ENCODE measurements at places on chromosomes 7 and 10.

- no peak for DNase-seq
Observed at GRCh38 chr10:111600772-111601171, 523.9 kb downstream of the ADRA2A start.

DNA sequence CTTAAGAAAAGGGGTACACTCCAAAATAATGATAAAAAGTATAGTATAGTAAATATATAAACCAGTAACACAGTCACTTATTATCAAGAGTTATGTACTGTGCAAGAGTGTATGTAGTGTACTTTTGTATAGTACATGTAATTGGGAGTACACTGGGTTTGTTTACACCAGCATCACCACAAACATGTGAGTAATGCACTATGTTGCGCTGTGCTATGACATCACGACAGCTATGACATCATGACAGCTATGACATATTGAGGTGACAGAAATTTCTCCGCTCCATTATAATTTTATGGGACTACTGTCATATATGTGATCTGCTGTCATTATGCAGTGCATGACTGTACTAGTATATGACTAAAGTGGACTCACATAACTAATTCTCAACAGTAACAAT is 84.6 kb downstream of the KMT2C start:
- no peak for DNase-seq

DNA sequence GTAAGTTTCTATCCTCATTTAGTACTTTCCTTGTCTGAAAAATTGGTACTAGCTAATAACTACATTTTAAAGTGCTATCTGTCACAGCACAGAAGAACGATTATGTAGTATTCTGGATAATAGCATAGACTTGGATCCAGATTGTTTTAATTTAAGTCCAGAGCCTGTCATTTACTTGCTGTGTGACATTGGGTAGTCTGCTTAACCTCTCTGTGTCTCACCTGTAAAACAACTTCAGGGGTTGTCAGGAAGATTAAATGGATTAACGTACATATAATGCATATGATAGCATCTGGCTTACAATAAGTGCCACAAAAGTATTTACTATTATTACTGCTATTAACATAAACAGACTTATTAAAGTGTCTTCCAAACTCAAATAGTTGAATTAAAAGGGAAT is 1221.4 kb downstream of the GATA3 start:
- no peak for DNase-seq

- DNase-seq = no peak
Observed at GRCh38 chr10:91519899-91520514, 109.9 kb downstream of the HECTD2 start.

- no peak for DNase-seq
Observed at GRCh38 chr10:96260014-96260413, 11.4 kb downstream of the BLNK start.

DNA sequence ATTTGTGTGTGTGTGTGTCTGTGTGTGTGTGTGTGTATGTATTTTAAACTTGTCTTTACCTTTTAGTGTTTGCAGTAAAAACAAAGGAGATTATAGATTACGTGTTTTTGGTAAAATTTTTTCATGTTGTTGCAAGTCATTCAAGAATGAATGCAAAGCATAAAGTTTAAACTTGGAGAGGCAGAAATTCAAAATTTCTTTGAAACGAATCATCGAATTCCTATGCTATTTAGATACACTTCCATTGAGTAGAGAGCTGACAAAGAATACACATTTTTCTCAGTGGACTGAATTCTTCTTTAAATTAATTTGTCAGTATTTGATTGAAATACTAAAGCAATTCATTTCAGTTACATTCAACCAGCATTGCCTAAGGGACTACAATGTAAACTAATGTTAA is 66.0 kb upstream of the HDAC9 start:
- DNase-seq = no peak

DNA sequence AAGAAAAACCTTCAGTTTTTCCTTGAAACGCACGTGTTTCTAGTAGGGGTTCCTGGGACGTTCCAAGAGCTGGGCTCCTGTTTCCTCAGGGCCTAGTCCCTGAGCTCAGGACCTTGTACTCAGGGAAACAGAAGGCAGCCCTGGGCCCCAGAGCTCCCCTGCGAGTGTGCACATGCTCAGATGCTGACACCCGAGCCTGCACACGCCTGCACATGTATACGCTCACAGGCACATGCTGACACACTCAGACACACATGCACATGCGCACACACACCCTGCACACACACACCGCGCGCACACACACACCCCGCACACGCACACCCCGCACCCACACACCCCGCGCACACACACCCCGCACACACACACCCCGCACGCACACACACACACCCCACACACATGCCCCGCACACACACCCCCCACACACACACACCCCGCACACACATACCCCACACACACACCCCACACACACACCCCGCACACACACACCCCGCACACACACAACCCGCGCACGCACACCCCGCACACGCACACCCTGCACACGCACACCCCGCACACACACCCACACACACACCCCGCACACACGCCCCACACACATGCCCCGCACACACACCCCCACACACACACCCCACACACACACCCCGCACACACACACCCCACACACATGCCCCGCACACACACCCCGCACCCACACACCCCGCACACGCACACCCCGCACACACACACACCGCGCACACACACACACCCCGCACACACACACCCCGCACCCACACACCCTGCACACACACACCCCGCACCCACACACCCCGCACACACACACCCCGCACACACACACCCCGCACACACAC is 52.2 kb downstream of the CALML3 start:
- no peak for DNase-seq

DNA sequence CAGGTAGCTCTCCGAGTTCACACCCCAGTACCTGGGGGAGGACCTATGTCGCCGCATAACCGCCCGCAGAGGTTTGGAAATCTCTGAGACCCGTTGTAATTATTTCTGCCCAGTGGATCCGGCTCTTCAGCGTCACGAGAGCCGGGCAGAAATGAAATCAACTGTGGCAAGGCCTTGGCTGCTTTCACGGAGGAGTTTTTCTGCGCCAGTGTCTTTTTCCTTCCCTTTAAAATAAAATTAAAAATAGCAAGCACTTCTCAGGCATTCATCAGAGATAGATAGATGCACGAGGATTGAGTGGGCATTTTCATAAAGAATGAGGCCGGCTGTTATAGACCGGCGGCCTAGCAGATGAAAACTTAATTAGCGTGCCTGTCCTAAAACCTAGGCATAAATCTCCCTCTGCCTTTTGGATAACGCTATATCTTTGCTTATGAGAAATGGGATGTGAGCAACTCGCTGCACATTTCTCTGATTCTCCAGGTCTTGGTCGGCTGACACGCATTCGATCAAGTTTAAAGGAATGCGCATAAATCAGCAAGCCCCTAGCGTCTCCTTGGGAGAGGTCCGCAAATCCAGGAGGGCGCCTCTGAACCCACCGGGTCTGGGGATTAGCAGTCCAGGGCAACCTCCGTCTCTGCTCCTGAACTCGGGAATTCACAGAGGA is 6.4 kb downstream of the HOXA13 start:
- DNase-seq = no peak

- no peak for DNase-seq
Observed at GRCh38 chr7:159136442-159136841, 8.2 kb downstream of the VIPR2 start.

- no peak for DNase-seq
Observed at GRCh38 chr10:21022821-21023220, 125.7 kb upstream of the NEBL start.

GRCh38 chr7:30984359-30985107 is 20.8 kb downstream of the GHRHR start:
- DNase-seq = no peak

- peak; percentile 1 for DNase-seq
Observed at GRCh38 chr7:77351539-77352004, 64.6 kb downstream of the GSAP start.

Measured in activated CD8-positive, alpha-beta memory T cell treated with anti-CD3 and anti-CD28 coated beads for 1 hour (primary cell).